ENCODE measurements at places on chromosomes 4 and X.

DNA sequence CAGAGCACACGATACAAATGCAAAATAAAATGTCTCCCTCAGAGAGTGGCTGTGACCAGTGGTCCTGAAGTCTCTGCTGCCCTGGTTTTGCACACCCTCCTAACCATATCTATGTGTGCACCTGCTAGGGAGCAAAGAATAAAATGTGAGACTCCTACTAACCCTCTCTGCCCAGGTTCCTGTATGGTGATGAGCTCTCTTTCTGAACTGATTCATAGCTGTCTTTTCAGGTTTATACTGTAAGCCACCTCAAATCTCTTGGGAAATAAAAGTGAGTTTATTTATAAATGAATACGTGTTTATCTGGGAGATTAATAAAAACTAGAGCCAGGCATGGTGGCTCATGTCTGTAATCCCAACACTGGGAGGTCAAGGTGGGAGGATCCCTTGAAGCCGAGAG lies 126.0 kb upstream of the RBPJ start:
- no peak for DNase-seq

DNA sequence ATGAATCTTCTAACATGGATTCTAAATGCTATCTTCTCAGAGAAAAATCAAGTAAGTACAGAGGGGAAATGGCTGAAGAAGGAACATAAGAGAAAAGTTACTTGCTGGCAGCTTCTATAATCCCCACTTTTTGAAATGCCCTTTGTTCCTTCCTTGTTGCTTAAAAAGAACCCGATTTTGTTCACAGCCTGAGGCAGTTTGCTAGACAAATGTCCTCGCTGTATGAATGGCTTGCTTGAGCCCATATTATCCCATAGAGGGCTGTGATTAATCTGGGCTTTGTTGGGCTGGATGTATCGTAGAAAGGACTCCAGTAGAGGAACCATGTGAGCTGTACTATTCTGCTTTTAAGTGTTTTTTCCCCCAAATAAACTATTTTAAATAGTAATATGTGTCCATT lies 134.3 kb upstream of the FGF13 start:
- no peak for DNase-seq

GRCh38 chrX:85223359-85223758 lies 20.2 kb downstream of the SATL1 start:
- DNase-seq = no peak

GRCh38 chr4:74056858-74057562 lies 18.5 kb upstream of the CXCL3 start:
- DNase-seq = no peak

DNA sequence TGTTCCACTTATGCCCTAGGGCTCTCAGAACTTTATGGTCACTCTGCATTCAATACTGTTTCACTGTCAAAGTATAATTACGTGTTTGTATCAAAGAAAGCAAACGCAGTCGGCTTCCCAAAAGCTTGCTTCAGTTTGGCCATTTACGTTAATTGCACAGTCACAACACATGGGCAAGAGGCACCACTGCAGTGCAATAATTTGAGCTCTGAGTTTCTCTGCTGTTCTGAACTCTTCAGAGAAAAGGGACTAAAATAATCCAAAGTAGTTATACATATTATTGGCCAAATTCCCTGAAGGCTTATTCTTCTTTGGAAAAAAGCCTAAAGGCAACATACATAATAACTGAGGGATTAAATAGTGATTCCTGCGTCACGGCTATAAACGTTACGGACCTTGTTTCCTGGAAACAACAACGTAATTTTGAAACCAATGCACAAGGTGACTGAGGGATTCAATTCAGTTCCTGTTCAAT lies 51.3 kb downstream of the RNF150 start:
- DNase-seq = no peak

DNA sequence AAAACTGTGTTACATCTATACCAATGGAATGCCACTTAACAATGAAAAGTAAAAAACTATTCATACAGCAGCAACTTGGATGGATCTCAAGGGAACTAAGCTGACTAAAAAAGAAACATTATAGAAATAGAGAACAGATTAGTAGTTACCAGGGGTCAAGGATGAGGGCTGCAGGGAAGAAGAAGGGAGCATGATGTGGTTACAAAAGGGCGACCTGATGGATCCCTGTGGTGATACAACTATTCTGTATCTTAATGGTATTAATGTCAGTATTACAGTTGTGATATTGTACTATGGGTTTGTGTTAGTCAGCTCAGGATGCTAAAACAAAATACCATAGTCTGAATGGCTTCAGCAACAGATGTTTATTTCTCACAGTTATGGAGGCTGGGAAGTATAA lies 190.7 kb downstream of the ZNF674 start:
- no peak for DNase-seq

DNA sequence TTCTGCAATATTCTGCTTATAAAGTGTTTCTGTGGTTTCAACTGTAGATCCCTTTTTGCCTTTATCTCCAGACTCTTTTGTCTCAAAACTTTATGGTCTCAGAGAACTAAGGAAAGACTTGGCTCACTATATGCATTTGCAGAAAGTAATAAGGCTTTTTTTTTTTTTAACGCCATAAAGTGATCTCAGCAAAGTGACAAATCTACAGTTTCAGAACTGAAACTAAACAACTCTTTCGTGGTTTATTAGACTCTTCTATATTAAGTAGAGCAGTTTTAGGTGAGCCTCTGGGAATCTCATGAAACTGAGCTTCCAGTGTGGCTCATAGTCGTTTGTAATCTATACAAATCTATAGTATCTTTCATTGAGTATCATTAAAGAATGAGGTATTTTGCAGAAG lies 15.3 kb downstream of the ATP7A start:
- DNase-seq = no peak

DNA sequence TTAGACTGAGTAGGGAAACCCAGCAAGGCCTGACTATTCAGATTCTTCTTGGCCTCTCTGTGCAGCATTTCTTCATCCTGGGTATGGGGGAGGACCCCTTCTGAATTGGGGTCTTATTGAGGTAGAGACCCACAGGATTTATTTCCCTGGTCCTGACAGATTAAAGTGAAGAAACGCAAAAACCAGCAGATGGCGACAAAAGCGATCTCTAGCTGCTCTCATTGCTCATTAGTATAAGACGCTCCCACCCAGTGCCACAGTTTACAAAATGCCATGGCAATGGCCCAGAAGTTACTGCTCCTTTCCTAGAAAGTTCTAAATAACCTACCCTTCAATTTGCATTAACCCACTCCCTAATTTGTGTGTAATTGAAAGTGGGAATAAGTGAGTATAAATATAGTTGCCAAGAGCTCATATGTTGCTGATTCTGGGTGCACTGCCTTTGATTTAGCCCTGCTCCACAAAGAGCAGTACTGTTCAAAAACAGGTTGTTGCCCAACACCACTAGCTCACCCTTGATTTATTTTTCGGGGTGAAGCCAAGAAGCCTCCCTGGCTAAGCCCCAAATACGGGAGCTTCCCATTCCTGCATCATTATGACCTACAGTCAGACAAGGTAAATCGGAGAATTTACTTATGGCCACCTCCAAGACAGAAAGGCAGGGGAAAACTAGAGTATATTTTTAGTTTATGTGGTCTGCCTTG lies 3.7 kb upstream of the BEX4 start:
- peak; percentile 24 for DNase-seq

DNA sequence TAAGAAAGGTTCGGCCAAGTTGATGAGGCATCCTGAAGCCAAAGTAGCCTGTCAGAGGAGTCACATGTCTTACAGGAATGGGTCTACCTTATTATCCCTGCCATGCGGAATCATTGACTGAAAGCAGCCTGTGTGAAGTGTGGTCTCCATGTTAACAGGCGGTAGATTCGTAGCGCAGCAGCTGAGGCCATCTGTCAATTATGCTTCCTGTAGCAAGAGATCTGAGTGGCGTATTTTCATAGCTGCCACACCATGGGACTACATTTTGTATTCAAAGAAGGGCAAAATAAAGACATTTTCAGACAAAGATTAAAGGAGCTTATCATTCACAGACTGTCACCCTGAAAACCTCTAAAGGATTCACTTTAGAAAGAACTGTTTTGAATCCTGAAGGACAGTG lies 11.2 kb upstream of the MED14 start:
- no peak for DNase-seq

GRCh38 chrX:151723156-151723760 lies 7.4 kb downstream of the FATE1 start:
- DNase-seq = no peak

DNA sequence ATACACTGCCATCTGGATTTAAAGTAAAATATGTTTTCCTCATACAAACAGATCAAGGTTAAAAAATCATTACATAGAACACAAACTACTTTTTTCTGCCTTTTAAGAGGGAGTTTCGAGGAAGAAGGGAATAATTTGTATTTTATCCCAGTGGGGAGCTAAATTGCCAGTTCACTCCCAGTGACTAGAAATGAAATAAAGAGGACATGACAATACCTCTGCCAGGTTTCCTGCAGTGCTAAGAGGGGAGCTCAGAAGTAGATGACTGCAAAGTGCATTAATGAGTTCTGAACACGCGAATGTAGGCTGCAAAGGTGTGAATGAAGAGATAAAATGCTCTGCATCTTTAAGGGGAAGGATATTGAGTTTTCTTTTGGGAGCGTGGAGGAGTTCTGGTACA lies 69.7 kb downstream of the SRPX start:
- no peak for DNase-seq

DNA sequence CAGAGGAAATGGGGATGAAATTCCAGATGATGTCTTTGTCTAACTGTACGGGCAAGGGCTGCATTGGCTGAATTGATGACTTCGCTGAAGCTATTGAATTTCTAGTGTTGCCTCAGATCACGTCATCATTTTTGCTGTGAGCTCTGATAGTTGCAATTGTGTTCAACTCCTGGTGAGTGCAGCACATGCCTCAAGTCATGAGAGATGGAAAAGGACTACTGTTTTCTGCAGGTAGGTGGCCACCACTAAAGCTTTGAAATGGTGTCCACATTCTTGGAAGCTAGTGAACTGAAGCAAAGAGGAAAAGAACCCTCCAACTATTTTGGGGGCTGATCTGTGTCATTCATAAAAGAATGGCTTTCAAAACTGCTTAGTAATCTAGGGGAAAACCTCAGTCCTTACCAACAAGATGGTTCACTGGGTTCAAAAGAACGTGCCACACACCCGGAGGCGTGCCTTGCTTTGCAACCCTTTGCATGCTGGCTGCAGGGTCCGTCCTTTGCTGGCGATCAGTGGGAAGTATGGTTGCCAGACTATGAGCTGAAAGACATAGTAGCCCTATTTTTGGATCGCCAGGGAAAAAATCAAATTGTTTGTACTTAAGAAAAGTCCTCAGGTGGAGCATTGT lies 88.1 kb upstream of the STOX2 start:
- no peak for DNase-seq

DNA sequence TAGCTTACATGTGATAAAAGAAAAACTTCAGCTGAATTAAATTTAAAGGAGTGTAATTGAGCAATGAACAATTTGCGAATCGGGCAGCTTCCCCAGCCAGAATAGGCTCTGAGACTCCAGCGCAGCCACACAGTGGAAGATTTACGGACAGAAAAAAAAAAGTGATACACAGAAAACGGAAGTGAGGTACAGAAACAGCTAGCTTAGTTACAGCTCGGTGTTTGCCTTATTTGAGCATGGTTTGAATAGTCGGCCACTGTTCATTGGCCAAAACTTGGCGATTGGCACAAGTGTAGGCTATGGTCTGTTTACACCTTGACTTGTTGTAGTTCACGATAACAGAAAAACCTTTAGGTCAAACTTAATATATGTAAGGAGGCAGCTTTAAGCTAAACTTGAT lies 16.7 kb upstream of the SUPT20HL1 start:
- no peak for DNase-seq

- no peak for DNase-seq
Observed at GRCh38 chr4:110510277-110510676, 34.3 kb downstream of the ENPEP start.

GRCh38 chr4:185167234-185167633 lies 24.2 kb downstream of the SLC25A4 start:
- no peak for DNase-seq

DNA sequence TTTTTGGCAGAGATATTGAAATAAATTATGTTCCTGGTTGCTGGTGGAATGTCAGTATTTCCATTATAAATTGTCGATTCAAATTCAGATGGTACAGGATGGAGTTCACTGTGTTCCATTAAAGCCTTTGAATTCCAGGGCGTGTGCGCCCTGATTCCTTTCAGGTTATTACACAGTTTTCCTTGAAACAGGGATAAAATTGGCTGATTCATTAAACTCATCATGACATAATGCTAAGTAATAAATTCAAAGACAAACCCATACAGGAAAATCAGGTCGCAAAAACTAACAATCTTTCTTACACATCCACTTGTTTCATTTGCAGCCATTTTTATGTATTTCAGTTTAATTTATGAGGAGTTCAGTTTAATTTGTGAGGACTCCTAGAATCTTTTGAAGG lies 51.1 kb downstream of the RWDD4 start:
- DNase-seq = no peak

- peak; percentile 45 for DNase-seq
Observed at GRCh38 chr4:83074086-83074704, 39.2 kb downstream of the COPS4 start.

- DNase-seq = no peak
Observed at GRCh38 chr4:98289375-98289774, 28.2 kb downstream of the RAP1GDS1 start.

- DNase-seq = no peak
Observed at GRCh38 chr4:87053802-87054767, 119.3 kb downstream of the AFF1 start.

DNA sequence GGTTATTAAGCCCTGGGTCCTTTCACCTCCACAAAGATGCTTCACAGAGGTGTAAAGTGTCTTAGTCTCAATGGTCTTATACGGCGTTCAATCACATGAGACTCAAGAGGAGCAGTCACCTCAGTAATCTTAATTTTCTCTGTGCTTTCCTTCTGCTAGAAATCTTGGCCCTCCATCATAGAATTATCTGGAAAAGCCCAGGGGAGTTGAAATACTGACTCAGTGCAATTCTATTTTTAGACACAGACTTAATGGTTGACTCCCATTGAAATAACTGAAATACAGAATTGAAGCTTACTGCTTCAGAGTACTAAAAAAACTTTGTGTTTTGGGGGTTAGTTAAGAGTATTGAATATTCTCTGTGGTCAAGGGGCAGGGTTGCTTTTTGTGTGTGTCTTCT lies 94.5 kb upstream of the IL15 start:
- no peak for DNase-seq

GRCh38 chr4:180407275-180407885 lies 1835.8 kb upstream of the TENM3 start:
- DNase-seq = no peak

GRCh38 chr4:144648042-144648441 lies 2.1 kb downstream of the HHIP start:
- no peak for DNase-seq

DNA sequence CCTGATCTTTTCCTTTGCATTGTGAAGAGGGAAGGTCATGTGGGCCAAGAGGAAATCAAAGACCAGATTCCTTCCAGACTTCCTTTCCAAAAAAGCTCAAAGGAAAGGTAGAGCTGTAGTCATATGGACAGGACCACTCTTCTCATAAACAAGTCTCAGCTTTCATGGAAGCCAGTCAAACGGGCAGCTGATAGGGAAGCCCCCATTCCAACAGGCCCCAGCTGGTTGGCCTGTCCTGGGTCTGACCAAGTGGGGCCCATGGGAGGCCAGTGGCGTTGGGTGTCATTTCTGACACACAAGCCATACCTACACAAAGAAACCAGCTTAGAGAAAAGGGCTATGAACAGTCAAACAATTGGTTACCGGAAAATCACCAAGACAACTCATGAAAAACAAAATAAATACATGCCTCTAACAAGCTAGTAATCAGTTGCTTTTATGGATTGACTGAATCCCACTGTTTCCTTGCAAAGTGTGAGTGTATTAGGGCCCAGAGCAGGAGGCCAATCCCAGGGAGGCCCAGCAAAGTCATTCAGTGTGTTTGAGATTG lies 149.6 kb upstream of the MAMLD1 start:
- DNase-seq = no peak

GRCh38 chrX:119266364-119266995 lies 30.4 kb downstream of the PGRMC1 start:
- peak; percentile 12 for DNase-seq
